Anterior cingulate cortex (tissue), 58 donors: ENCODE measurements at places on chromosomes 3 and 15.

GRCh38 chr3:54985856-54986255 is 58.0 kb upstream of the LRTM1 start:
- no peak for DNase-seq

- DNase-seq: no peak
These were observed 107.9 kb downstream of the STAC start for GRCh38 chr3:36488077-36488789.

DNA sequence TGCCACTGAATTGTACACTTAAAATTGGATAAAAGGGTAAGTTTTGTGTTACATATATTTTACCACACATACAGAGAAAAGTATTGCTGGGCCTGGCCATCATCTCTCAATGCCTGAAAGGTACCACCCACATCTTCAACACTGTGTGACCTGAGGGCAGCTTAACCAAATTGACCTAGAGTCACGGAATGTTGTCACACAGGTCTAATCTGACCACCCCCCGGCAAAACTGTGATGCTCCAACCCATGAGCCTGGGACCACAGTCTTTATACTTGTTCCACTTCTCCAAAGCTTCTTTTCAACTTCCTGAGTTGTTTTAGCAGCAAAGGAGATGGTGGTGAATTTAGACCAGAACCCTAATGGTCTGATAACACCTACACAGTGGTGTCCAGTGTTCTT is 210.3 kb upstream of the TPM1 start:
- DNase-seq: no peak

GRCh38 chr3:197775317-197775716 is 15.7 kb upstream of the LRCH3 start:
- no peak for DNase-seq

- DNase-seq: no peak
These were observed 8.1 kb downstream of the B2M start for GRCh38 chr15:44719293-44719999.

- DNase-seq: no peak
These were observed 41.6 kb downstream of the C3orf20 start for GRCh38 chr3:14716591-14716990.

GRCh38 chr3:57530071-57530608 is 14.0 kb downstream of the DNAH12 start:
- DNase-seq: no peak

GRCh38 chr3:154794391-154794790 is 285.7 kb upstream of the MME start:
- DNase-seq: no peak

GRCh38 chr3:191343115-191343514 is 12.8 kb upstream of the UTS2B start:
- no peak for DNase-seq

- no peak for DNase-seq
These were observed 48.3 kb downstream of the SERPINI1 start for GRCh38 chr3:167783781-167784180.

DNA sequence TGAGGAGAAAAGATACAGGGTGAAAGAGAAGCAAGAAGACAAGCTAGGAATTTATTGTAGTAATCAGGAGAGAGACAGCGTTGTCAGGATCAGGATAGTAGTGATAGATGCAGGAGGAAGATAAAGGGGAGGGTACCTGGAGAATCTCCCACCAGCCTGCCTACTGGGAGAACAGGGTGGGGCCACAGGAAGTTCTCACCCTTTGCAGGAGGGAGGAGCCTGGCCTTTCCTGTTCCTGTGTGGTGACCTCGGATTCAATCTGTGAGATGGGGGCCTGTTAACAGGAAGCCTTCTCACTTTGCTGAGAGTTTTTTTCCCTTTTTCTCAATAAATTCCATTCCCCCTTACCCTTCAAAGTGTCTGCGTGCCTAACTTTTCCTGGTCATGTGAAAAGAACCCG is 37.6 kb downstream of the GMPS start:
- DNase-seq: no peak

GRCh38 chr3:12518261-12519028 is 26.9 kb downstream of the MKRN2OS start:
- no peak for DNase-seq

DNA sequence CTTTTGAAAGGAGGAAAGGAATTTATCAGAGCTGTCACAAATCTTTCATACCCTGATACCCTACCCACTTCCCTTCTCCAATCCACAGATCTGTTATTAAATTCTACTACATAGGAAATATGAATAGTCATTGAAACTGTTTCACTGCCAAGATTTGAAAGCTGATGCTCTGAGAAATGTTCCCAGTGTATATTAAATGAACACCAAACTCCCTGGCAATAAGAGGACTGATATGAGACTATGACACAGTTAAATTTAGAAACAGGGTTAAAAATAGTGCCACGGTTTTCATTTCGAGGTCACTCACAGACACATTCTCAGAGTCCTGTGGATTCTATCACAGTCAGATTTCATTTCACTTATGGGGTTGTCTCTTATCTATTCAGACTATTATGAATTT is 27.2 kb upstream of the GBE1 start:
- DNase-seq: no peak

DNA sequence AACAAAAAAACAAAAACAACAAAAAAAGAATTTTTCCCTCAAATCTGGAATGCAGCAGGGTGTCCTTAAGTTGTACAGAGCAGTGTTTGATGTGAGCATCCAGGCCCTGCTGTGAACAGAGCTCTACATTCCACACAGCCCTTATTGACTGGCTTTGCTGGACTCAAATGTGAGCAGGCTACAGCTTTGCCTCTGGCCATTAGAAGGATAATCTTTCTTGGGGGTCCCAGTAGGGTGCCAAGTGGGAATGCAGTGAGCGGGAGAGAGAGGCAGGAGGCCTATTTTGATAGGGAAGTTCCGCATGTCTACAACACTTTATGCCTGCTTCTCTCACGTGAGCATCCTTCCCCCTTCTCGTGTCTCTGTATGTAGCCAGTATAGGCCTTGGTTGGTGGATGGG is 34.4 kb upstream of the TPRG1 start:
- DNase-seq: no peak

DNA sequence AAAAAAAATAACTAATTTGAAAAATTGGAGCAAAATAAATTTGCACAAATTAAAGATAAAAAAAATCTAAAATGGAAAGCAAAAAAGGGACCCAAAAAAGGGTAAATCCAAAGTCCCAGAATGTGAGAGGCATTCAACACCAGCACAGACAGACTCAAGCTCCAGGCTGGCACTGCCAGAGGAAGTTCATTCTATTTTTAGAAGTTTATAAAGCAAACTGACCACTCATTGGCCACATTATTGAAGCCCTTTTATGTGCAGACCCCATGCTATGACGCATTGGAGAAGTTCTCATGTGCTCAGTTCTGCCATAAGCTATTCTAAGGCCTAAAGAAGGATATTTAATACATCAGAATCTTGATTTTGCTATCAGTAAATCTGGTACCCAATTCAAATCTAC is 17.6 kb upstream of the BOC start:
- DNase-seq: no peak

DNA sequence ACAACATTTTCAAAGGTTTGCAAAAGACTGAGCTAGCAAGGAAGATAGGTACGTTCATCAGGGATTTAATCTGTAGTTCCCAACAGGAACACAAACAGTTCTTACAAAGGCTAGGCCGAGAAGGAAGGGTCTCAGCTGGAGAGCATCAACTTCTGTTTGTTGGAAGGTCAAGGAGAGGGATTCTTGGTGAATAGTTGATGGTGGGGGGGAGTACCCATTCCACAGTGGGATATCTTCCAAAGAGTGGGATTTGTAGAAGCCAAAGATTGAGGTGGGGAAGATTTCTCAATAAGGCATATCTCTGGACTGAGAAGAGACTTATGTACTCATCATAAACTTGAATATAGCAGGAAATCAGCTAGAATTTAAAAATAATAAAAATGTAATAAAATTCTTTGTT is 231.8 kb downstream of the CHST2 start:
- DNase-seq: no peak

DNA sequence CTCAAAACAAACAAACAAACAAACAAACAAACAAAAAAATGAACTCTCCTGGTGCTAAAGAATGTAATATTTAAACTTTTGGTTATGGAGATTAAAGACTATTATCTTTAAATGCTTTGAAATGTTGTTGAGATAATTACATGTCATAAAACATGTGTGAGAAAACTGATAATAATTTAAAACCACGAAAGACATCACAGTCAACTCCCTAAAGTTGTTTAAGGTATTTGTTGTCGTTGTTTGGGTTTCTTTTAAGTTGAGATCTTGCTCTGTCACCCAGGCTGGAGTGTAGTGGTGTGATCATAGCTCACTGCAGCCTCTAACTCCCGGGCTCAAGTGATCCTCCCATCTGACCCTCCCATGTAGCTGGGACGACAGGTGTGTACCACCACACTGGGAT is 12.0 kb downstream of the EFCAB12 start:
- DNase-seq: no peak

GRCh38 chr3:52176951-52177700 is 20.8 kb upstream of the ALAS1 start:
- no peak for DNase-seq

GRCh38 chr3:160065282-160065681 is 76.6 kb downstream of the IL12A start:
- no peak for DNase-seq

DNA sequence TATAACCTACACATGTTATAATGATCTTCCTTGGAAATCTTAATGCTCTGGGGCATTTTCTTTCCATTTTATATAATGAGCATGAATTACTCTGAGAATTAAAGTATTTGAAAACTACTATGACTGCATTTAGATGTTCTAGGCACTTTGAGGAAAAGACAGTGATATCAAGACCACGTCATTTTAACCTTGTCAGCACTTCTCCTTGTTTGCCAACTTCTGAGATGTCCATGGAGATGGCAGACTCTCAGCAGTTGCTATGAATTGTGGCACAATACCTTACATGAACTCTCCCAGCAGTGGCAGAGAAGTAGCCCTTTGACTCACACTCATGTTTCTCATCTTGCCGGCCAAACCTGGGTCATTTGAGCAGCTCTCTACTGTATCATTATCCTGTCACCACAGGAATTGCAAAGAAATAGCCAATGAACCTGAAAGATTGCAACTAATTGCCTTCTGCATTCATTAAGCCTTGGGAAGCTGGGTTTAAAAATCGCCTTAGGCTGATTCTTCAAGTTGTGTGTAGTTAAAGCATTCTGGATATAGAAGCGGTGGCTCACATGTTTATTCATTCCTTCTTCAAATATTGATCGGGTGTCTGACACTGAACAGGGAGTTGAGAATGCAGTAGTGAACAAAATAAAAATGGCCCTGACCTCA is 272.2 kb upstream of the CFAP20DC start:
- no peak for DNase-seq
